ENCODE measurements at places on chromosomes 4 and X.

DNA sequence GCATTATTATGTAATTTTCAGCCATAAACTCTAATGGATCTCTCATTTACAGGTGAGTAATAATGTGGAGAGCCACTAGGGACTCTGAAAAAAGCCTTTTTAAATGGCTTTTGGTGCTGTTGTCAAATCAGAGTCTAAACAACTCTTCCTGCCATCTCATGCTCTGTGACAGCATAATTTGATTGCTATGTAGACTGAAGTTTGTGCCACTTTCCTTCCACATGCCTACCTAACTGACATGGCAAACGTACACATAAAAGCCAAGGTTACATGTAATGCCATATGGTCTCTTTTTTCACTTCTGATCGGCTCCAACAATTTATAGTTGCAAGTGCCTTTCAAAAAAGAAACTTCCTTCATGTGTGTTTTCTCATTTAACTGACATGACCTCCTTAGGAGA lies 94.3 kb downstream of the SH2D1A start:
- no peak for DNase-seq

DNA sequence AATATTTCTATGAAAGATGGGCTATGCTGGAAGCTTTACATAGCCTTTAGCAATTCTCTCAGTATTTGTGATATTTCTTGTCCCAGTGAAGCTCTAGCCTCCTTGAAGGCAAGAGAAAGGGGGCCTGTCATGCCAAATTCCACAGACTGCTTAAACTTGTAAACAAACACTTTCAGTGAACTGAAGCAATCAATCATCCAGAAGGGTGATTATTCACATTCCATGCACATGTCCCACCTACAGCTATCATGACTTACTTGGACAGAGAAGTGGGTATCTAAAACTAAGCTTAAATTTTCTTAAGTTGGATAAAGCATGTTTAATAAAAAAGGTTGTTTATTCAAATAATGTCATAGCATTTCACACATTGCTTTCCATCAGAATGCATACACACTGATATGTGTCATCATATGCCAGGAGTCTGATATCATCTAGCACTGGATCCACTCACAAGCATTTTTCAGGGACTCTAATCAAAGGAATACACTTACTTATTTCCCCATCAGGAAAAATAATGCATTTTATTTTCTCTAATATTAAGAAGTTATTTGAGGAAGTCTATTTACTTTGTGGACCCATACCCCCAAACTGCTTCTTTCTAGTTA lies 1.2 kb upstream of the FSTL5 start:
- DNase-seq = no peak

GRCh38 chr4:7189475-7190277 lies 2.7 kb upstream of the SORCS2 start:
- no peak for DNase-seq

- no peak for DNase-seq
Observed at GRCh38 chrX:139194571-139195280, 335.8 kb upstream of the F9 start.

- no peak for DNase-seq
Observed at GRCh38 chrX:133214301-133214700, 3.9 kb downstream of the TFDP3 start.

DNA sequence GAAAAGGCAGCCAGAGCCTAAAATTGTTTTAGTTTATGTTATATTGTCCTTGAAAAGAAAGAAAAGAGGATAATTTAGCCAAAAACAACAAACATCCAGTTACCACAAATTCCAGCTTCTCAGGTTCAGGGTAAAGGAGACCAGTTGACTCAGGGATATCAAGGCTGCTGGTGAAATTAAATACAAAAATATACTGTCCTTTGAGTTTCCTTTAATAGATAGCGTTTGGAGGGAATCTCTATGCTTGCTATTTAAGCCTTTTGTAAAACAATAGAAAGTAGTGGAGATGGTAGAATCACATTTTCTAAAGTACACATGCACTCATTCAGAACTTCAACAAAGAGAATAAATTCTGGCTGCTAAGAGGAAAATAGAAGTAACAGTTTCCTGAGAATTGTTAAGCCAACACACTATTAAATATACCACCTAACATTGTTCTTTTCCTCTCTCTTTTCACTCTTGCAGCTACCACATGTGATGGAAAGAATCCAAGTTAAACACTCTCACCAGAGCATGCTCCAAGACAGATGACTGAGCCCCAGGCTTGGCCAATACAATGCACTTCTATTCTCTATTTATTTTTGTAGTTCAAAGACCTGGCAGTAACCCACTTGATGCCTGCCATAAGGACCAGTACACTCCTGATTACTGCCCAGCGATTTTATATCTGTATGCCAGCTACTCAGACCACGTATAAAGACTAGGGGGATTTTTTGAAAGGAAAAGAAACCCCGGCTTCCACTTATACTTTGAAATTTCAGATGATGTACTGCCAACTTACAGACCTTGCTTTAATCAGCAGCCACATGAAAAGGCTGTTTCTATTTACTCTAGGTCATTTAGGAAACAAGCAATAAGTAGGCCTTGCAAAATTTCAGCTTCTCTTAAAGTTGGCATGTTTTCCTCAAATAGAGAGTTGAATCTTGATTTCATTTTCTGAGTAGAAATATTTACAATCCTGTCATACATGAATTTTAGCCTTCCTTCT lies 756.9 kb downstream of the FAT4 start:
- no peak for DNase-seq

DNA sequence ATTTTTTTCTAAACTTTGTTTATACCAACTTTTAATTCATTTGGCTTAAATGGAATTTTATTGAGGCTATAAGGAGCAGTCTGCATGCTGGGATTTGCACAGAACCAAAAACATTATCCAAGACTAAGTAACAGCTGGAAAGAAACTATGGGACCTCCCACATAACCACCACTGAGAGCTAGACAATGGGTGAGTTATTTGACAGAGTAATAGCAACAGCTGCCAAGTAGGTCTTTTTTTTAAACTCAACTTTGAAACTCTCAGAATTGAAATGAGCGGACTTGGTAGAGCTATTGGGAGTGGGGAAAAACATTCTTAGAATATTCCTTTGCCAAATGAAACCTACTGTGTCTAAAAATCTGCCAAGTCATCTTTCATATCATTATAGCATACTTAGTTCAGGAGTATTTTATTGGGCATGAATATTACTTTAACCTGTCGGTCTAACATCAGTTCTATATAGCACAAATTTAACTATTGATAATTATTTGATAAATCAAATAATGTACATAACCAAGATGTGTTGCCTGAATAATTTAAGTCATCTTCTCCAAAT lies 1428.0 kb downstream of the PCDH7 start:
- no peak for DNase-seq

GRCh38 chr4:89140168-89140759 lies 28.9 kb downstream of the TIGD2 start:
- DNase-seq = no peak

- DNase-seq = no peak
Observed at GRCh38 chrX:131828482-131828881, 194.6 kb upstream of the STK26 start.

GRCh38 chrX:38327775-38328081 lies 419 bp upstream of the RPGR start:
- no peak for DNase-seq

GRCh38 chrX:97524997-97525396 lies 641.3 kb downstream of the RPA4 start:
- no peak for DNase-seq

DNA sequence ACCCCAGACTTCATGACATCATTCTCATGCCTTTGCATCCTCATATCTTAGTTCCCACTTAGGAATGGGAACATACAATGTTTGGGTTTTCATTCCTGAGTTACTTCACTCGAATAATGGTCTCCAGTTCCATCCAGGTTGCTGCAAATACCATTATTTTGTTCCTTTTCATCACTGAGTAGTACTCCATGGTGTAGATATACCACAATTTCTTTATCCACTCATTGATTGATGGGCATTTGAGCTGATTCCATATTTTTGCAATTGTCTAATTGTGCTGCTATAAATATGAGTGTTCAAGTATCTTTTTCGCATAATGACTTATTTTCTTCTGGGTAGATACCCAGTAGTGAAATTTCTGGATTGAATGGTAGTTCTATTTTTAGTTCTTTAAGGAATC lies 1026.8 kb downstream of the STPG2 start:
- no peak for DNase-seq

DNA sequence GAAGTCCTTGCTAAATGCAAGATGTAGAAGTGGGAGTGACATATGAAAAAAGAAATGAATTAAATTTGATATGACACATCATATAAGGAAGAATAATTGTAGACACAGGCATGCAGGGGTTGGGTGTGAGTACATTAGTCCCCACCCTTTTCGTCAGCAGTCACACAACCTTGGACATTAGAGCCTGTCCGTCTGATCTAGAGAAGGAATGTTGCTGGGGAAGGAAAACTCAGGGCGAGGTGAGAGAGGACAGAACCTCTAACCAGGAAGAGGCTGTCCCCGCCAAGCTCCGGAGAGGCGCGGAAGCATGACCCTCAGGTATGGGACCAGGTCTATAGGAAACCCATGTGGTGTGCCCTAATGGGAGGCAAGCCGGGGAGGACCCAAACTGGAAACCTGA lies 102.1 kb downstream of the RELL1 start:
- DNase-seq = no peak

DNA sequence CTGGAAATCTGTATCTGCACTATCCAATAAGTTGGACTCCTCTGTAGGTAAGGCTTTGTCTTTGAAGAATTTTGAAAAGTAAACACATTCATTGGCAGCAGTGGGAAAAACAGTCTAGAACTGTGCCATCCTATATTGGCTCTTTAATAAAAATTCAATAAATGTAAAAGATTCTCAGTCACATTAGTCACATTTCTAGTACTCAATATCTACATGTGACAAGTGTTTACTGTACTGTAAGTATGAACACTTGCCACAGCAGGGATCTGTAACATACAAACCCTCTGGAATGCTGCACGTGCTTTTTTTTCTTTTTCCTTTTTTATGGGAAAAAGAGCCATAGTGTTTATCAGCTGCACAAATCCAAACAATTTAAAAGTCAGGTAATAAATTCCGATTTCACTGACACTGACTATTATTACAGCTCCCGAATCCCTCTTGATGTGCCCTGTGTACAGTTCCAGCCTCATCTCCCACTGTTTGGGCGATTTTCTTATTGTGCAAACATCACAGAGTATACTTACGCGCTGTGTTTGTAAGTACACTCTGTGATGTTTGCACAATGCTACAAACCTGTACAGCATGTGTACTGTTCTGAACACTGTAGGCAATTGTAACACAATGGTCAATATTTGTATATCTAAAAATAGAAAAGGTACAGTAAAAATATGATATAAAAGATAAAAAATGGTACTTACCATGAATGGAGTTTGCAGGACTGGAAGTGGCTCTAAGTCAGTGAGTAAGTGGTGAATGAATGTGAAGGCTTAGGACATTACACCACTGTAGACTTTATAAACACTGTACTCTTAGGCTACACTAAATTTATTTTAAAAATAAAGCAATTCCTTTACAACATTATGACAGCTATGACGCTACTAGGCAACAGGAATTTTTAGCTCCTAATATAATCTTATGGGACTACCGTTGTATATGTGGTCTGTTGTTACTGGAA lies 8.7 kb downstream of the PYURF start:
- DNase-seq = no peak

- no peak for DNase-seq
Observed at GRCh38 chr4:61783050-61783449, 582.9 kb downstream of the ADGRL3 start.

DNA sequence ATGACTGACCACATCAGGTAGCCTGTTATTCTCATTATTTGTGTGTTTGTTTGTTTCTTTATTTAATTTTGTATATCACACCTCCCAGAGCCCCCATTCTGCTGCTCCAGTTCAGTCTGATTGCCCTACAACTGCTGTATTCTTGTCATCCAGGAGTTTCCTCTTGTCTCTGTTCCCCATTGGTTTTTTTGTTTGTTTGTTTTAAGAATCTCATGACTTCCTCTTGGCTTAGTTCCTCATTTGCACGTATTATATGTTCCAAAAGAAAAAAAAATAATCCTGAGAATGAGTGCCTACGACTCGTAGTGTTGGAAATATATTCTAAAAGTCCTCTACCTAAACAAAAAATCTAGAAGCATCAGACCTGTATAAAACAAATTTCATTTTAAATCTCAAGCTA lies 142.3 kb upstream of the SLIT2 start:
- DNase-seq = no peak

GRCh38 chr4:180059216-180059881 lies 2183.9 kb upstream of the TENM3 start:
- DNase-seq = peak; percentile 2

GRCh38 chrX:20499763-20500162 lies 233.1 kb upstream of the RPS6KA3 start:
- no peak for DNase-seq

DNA sequence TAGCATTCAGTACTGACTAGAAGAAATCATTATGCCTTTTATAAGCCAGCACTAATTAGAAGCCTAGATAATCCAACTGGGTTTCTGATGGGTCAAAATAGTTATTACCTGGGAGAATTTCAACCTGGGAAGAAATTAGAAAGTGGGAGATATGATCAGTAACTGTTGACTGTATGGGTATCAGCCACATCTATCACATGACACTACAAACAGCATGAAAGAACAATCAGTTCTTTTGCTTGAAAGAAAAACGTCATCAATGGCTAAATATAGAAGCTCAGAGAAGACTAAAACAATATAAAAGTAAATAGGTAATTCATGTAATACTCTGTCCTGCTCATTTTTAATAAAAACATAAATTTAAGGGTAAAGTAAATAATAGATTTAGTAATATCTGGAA lies 145.1 kb downstream of the CAMK2D start:
- DNase-seq = no peak

GRCh38 chr4:116531870-116532269 lies 553.5 kb downstream of the TRAM1L1 start:
- DNase-seq = no peak

DNA sequence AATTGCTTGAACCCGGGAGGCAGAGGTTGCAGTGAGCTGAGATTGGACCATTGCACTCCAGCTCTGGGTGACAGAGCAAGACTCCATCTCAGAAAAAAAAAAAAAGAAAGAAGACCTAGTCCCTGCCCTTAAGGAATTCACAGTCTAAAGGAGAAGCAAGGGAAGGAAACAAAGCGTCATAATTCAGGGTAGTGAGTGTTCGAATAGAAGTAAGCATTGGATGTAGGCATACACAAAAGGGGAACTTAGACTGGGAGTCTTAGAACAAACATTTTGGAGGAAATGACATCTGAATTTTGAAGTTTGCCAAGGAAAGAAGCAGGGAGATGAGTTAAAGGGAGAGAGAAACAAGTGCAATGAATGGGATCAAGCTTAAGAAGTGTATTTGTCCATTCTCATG lies 32.4 kb downstream of the PPM1K start:
- no peak for DNase-seq

DNA sequence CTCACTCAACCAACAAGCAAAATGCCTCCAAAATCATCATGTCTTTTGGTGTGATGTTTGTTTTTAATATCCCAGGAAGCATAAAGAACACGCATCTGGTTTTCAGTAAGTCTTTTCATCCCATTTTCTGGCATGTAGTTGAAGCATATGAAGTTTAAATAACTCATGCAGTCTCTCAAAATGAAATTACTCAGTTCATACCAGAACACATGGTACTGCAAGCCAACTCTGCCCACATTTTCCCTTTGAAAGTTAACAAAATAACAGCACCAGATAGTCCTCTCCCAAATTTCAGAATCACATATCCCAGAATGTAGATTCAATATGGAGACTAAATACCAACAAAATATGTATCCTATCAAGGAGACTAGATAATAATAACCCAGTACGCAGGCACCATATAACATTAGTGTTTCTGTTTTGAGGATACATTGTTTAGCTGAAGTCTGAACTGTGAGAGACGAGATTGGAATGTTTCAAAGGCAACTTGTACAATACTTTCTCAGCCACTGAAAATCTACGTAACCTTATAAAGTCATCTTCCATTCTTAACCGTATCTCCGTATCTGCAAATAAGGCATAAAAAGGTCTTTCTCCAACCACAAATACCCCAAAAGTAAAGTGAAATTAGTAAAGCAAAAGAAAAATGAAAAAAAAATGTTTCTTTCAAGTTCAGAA lies 23.1 kb downstream of the CORIN start:
- no peak for DNase-seq
